ENCODE measurements at places on chromosomes 2 and 18. TPM values are rescaled to one million over a fixed set of nuclear protein-coding genes. Genes with fewer than 3 reads are reported as not detected.

The MYO5B gene
- total RNA-seq = 43.8 TPM

The NEMP2 gene
- 5.2 TPM for total RNA-seq

GRCh38 chr2:9308186-9308955 lies 101.8 kb downstream of the ASAP2 start:
- no peaks in the 10 kb centered on the region for H3K4me1 ChIP-seq
- H3K36me3 ChIP-seq = no peaks in the 10 kb centered on the region
- no peak overlapping the region for H3K27ac ChIP-seq
- H3K4me3 ChIP-seq = no peak overlapping the region

DNA sequence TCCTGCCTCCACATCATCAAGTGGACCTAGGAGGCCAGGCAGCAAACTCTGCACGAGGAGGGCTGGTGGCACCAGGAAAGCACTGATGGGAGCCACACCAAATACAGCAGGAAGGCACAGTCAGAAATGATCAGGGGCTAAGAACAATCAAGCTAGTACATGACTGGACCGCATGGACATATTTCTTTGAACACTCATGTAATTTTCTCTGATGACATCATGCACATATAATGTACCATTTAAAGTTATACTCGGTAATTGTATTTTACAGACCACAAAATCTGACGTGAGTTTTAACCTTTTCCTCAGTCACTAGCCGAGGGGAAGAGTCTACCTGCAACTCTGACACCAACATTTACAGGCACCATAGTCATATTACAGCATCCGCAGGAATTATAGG lies 76.7 kb downstream of the XDH start:
- H3K4me3 ChIP-seq = no peak overlapping the region
- no peaks in the 10 kb centered on the region for H3K4me1 ChIP-seq
- H3K27me3 ChIP-seq = no peaks in the 10 kb centered on the region
- DNase-seq = no peak
- no peak overlapping the region for H3K27ac ChIP-seq

GRCh38 chr2:239598011-239598731 lies 197.4 kb upstream of the HDAC4 start:
- no peaks in the 10 kb centered on the region for H3K36me3 ChIP-seq
- no peaks in the 10 kb centered on the region for H3K27me3 ChIP-seq
- no peak for DNase-seq
- H3K27ac ChIP-seq = no peak overlapping the region
- no peak overlapping the region for H3K4me3 ChIP-seq

- no peak for DNase-seq
- H3K27me3 ChIP-seq = no peaks in the 10 kb centered on the region
- peaks cover 7% of the 10 kb centered on the region for H3K4me1 ChIP-seq
- H3K4me3 ChIP-seq = no peak overlapping the region
- H3K36me3 ChIP-seq = peaks cover under 1% of the 10 kb centered on the region
Observed at GRCh38 chr18:51082571-51083267, 52.7 kb downstream of the SMAD4 start.

- H3K4me3 ChIP-seq = no peak overlapping the region
- no peaks in the 10 kb centered on the region for H3K4me1 ChIP-seq
- no peaks in the 10 kb centered on the region for H3K36me3 ChIP-seq
- no peak overlapping the region for H3K27ac ChIP-seq
- no peak for DNase-seq
Observed at GRCh38 chr18:70653671-70654070, 364.8 kb downstream of the SOCS6 start.

- no peaks in the 10 kb centered on the region for H3K27me3 ChIP-seq
- no peak overlapping the region for H3K27ac ChIP-seq
- H3K36me3 ChIP-seq = no peaks in the 10 kb centered on the region
- peak; percentile 47 for DNase-seq
Observed at GRCh38 chr2:5697562-5697961, 5.4 kb downstream of the SOX11 start.

The C2orf66 gene
- not detected for total RNA-seq

DNA sequence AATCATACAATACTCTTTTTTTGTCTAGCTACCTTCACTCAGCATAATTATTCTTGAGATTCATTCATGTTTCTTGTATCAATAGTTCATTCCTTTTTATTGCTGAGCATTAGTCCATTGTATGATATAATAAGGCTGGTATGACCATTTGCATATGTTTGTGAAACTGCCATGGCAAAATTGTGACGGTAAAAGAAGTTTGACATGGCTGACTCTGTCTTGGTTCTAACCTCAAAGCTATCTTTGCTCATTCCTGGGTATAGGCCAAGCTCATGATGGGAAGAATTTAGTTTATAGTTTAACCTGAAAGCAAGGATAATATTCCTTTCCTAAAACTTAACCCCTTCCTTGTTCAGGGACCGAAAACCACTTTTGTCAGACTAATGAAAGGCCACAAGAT lies 46.4 kb downstream of the COMMD1 start:
- H3K36me3 ChIP-seq = no peaks in the 10 kb centered on the region
- H3K4me1 ChIP-seq = no peaks in the 10 kb centered on the region
- no peak for DNase-seq
- no peak overlapping the region for H3K27ac ChIP-seq
- no peak overlapping the region for H3K4me3 ChIP-seq

- peak; percentile 56 for DNase-seq
- H3K27me3 ChIP-seq = peaks cover 90% of the 10 kb centered on the region
- H3K4me3 ChIP-seq = no peak overlapping the region
- H3K4me1 ChIP-seq = no peaks in the 10 kb centered on the region
- no peak overlapping the region for H3K27ac ChIP-seq
- no peaks in the 10 kb centered on the region for H3K36me3 ChIP-seq
Observed at GRCh38 chr2:172082944-172083627, 2.2 kb upstream of the DLX1 start.

The GALNT14 gene
- total RNA-seq = 84.6 TPM

The SEH1L gene
- 43.3 TPM for total RNA-seq

The CFAP210 gene
- total RNA-seq = 0.60 TPM

The STEAP3 gene
- total RNA-seq = 25.4 TPM

The SPATA3 gene
- not detected for total RNA-seq

GRCh38 chr2:122300758-122301157 lies 545.3 kb downstream of the TSN start:
- no peak overlapping the region for H3K4me3 ChIP-seq
- no peaks in the 10 kb centered on the region for H3K36me3 ChIP-seq
- DNase-seq = no peak
- no peak overlapping the region for H3K27ac ChIP-seq
- no peaks in the 10 kb centered on the region for H3K4me1 ChIP-seq
- H3K27me3 ChIP-seq = no peaks in the 10 kb centered on the region

DNA sequence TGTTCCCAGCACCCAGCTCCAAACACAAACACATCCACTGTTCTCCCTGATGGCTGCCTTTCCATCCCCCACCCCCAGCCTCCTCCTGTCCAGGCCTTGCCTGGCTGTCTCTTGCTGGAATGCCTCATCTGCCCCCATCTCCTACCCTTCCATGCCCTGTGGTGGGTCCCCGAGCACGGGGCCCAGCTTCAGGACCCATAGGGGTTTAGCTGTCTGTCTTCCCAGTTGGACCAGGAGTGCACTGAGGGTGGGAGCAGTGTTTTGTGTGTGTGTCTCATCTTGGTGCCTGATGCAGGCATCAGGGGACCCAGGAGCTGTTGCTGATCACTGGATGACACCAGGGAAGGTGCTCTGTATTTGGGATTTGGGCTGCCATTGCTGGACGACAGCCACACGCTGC lies 34.5 kb downstream of the GLI2 start:
- no peak for DNase-seq
- no peak overlapping the region for H3K4me3 ChIP-seq
- H3K27ac ChIP-seq = no peak overlapping the region
- no peaks in the 10 kb centered on the region for H3K36me3 ChIP-seq
- H3K4me1 ChIP-seq = peaks cover 13% of the 10 kb centered on the region

DNA sequence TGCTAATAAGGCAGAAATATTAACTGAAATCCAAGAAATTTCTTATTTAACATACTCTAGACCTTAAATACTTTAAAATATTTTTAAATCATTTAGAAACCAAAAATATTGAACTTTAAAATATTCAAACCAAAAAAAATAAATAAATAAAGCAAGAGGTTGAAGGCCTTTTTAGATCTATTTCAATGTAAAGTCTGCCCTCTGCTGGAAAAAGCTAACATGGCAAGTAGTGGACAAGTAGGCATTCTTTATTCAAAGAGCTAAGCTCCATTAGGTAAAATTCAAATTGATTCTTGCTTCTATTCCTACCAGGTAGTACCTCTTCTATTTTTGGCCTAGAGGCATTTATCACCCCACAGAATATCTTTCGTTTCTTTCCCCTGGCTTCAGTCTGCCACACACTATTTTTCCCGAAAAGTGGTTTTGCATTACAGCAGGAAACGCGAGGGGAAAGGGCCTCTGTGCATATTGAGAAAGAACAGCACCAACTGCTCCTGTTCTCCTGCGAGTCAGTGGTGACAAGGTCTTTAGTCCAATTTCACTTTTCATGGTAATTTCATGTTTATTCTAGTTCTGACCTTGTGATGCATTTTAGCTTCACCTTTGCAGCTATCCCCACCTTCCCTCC lies 20.4 kb downstream of the IFIH1 start:
- peak; percentile 85 for DNase-seq
- H3K4me3 ChIP-seq = no peak overlapping the region
- H3K4me1 ChIP-seq = no peaks in the 10 kb centered on the region
- no peaks in the 10 kb centered on the region for H3K27me3 ChIP-seq

The KCNE4 gene
- 4.2 TPM for total RNA-seq

The TCF4 gene
- total RNA-seq = 60.3 TPM

DNA sequence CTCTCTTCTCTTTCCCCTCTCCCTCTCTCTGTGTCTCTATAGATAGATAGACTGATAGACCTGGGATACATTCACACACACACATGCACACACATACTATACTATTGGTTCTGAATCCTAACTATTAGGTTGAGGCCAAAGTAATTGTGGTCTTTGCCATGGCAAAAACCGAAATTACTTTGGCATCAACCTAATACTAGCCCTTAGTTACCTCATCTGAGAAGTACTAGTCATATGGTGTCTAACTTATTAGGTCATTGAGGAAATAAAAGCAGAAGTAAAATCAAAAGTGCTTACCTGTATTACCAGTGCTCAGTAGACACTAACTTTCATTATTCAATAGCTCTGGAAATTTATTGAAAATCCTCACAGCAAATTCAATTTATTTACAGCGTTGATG lies 451.5 kb downstream of the EPHA4 start:
- H3K4me3 ChIP-seq = no peak overlapping the region
- H3K4me1 ChIP-seq = no peaks in the 10 kb centered on the region
- no peaks in the 10 kb centered on the region for H3K27me3 ChIP-seq
- no peak for DNase-seq
- H3K36me3 ChIP-seq = no peaks in the 10 kb centered on the region

DNA sequence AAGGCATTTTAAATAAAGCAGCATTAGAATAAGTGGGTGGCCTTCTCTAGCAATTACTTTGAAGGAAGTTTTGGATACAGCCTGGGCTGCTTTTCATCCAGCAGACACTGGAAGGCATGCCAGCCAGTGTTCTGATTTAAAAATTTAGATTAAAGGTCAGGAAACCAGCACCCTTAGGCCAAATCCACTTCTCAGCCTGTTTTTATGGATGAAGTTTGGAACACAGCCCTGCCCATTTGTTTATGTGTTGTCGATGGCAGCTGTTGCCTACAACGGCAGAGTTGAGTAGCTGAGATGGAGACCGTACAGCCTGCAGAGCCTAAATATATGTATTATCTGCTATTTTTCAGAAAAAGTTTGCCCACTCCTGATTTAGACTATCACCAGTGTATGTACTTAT lies 313.6 kb upstream of the ACVR2A start:
- H3K36me3 ChIP-seq = no peaks in the 10 kb centered on the region
- no peaks in the 10 kb centered on the region for H3K4me1 ChIP-seq
- DNase-seq = no peak
- H3K27me3 ChIP-seq = no peaks in the 10 kb centered on the region

GRCh38 chr18:34965566-34965965 lies 75.6 kb upstream of the MAPRE2 start:
- no peaks in the 10 kb centered on the region for H3K36me3 ChIP-seq
- no peak overlapping the region for H3K27ac ChIP-seq
- H3K27me3 ChIP-seq = no peaks in the 10 kb centered on the region
- no peak for DNase-seq
- H3K4me1 ChIP-seq = no peaks in the 10 kb centered on the region

DNA sequence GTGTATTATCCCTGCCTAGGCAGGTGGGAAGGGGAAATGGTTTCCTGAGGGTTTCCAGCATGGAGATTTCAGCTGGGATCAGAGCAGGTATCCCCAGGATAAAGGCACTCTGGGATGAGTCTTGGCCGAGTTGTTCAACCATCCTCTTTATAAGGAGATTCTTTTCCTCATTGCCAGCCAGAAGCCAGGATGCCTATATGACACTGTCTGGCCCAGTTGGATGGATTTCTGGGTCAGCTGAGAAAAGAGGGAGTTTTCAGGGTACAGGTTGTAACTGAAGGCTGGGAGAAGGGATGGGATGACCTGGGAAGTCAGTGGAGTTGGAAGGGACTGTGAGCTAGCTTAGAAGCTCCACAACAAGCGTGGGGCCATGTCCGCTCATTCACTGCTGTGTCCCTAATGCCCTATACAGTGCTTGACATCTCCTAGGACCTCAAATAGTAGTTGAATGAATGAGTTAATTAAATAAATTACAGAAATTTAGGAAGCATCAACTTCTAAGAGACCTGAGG lies 8.3 kb downstream of the RHOB start:
- peaks cover 3% of the 10 kb centered on the region for H3K4me1 ChIP-seq
- H3K36me3 ChIP-seq = no peaks in the 10 kb centered on the region
- H3K27ac ChIP-seq = no peak overlapping the region
- H3K27me3 ChIP-seq = no peaks in the 10 kb centered on the region
- H3K4me3 ChIP-seq = no peak overlapping the region

DNA sequence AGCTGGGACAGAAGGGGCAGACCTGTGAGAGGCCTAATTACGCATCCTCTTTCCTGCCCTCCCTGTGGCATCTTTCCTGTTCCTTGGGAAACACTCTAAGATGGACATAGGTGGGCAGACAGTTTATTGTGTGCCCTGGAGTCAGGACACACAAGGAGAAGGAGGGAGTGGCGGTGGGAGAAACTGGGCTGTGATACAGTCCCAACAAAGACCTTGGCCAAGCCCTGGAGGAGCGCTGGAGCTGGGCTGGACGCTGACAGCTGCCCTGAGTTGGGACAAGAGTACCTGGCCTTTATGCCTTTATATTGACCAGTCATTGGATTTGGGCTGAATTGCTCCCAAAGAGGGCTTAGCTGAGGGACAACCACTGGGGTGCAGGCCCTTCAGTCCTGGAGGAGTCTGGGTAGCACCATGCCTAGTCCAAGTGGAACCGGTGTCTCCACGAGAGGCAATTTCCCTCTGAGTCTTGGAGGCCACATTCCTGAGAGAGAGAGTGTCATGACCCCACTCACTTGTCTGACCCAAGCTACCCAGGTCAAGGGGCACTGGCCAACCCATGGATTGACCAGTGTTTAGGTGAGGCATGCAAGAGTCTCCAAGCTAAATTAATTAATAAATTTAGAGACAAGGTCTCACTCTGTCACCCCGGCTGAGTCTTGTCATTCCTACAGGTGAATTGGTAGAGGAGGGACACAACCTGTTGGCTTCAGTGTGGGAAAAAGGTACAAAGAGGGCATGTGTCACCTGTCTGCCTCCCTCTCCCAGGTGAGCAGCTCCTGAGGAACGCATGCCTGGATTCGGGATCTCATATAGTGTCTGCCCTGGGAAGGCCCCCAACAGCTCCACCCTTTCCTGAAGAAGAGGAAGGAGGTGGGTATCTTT lies 107.1 kb upstream of the ST3GAL5 start:
- no peaks in the 10 kb centered on the region for H3K27me3 ChIP-seq
- H3K4me1 ChIP-seq = peaks cover 9% of the 10 kb centered on the region
- DNase-seq = no peak
- H3K4me3 ChIP-seq = no peak overlapping the region
- no peaks in the 10 kb centered on the region for H3K36me3 ChIP-seq
